ENCODE measurements at places on chromosomes 6 and 20.

DNA sequence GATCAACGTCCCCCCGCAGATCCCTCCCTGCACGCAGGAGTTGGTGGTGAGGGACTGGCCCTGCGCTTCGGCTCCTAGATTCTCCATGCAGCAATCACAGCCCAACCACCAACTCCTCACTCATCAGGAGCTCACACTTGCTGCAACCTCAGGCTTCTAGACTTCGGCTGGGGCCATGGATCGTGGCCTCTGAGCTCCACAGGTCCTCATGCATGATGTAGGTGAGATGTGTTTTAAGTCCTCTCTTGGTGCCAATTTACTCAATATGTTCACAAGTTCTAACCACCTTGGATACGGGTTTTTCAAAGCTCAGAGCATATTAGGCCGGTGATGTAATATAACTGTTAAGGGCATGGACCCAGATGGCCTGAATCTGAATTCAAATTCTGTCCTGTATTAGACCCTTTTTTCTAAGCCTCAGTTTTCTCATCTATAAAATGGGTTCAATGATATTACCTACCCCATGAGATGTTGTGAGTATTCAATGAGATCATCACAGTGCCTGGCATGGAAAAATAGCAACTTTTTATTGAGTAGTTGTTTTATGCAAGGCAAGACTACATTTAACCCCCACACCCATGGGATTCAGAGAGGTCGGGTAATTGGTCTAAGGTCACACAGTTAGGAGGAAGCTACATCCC lies 31.0 kb downstream of the SUN5 start:
- DNase-seq = no peak

- DNase-seq = no peak
Measured at GRCh38 chr6:33433001-33433543, 13.2 kb downstream of the SYNGAP1 start.

DNA sequence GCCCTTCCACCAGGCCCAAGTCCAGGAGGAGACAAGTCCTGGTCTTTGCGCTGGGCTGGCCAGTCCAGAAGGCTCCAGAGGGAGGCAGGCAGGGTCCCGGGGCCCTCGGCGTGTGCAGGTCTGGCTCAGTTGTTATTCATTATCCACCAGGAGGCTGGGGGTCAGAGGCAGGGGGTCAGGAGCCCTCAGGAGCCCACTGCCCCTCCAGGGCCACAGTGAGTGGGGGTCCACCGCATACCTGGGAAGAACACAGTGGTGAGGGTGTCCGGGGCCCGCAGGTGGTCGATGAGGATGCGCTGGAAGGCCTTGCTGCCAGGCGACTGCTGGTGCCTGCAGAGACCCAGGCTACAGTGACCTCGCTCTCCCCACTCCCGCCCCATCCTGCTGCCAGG lies 4.4 kb upstream of the C20orf144 start:
- DNase-seq = no peak

DNA sequence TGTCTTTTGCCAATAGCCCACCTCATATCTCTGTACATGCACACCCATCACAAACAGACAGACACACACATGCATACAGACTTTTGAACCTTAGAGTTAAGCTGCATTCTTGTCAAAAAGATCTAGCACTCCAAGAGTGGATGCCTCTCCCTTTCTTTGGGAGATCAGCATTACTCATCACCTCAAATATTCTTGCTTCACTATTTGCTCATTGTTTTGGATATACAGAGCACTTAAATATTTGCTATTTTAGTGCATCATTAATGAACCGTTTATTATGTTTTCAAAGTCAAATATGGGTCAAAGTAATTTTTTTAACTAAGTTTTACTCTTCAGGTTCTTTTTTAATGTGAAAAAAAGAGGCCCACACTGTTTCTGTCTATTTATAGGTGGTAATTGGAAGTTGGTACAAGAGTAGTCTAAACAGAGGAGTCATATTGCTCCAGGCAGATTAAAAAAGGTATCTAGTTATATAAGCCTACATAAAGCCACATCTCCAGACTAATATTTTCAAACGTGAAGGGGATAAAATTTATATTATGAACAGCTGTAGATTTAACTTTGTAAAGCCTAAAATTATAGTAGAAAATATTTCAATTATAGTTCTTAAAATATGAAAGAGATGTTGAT lies 102.6 kb downstream of the FLRT3 start:
- no peak for DNase-seq

- no peak for DNase-seq
Measured at GRCh38 chr20:24043294-24043693, 54.7 kb upstream of the GGTLC1 start.

GRCh38 chr6:148873868-148874267 lies 127.0 kb downstream of the UST start:
- DNase-seq = no peak
